ENCODE measurements at places on chromosomes 5 and 9.

DNA sequence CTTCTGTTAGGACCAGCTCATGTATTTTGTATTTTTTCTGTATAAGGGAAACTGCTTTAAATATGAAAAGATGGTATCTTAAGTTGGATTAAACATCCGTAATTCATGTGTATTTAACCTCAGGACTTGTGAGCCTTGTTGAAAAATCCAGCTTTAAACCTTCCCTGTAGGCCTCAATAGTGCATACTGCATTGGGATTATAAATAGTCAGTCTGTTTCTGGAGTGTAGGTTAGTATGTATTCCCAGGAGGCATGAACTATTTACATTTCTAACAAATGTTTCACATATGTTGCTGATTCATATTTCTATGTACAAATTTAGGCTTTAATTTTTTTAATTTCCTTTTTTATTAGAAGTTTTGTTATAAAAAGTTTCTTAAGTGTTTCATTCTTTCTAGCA lies 137.9 kb upstream of the GRHPR start:
- DNase-seq = no peak

DNA sequence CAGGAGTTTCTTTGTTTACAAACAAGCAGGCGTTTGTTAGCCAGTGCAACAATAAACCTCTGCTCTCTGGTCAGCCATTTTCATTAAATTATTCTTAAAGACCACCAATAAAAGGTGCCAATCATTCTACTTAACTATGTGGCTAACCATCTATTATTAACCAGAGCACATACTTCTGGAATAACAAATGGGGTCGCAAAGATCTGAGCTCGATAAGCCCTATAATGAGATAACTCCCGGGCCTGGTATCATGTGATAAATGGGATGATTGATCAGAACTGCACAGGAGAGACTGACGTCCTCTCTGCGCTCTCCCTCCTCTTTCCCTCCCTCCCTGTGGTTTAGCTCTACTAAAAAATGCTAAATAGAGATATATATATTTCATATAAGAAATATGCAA lies 488.2 kb downstream of the NTRK2 start:
- no peak for DNase-seq

- DNase-seq = no peak
These were observed 245.4 kb upstream of the FBXL7 start for GRCh38 chr5:15254607-15255006.

- DNase-seq = no peak
These were observed 8.3 kb downstream of the GPX3 start for GRCh38 chr5:151028717-151029116.

DNA sequence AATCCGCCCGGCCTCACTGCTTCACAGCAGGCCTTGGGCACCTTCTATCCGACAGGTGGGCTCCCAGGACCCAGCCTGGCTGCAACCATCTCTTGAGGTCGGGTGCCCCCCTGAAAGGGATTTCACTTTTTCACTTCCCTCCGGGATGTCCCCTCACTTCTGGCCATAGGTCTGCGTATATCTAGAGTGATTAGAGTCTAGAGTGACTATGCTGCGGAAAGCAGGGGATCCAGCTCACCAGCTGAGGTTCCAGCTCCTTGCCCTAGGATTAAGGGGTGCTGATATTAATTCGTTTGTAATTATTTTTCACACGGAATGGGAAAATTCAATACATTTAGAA lies 3.1 kb downstream of the DMRT2 start:
- no peak for DNase-seq

GRCh38 chr5:54180630-54181031 lies 129.7 kb downstream of the ARL15 start:
- no peak for DNase-seq

DNA sequence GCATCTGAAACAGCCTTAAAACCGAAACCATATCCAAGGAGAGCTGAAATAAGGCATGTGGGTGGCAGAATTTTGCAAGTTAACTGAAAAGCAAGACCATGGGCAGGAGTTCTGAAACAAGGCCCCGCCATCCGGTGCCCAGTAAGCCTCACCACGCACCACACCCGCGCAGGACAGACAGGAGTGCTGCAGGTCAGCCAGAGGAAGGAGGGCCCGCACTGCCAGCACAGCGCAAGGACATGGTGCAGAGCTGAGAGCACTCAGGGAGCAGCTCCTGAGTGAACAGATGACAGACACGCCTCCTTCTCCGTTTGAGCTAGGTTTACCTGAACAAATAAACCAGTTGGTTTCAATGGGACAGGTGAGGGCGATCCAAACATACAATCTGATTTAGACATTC lies 16.5 kb upstream of the ISCA1 start:
- no peak for DNase-seq

DNA sequence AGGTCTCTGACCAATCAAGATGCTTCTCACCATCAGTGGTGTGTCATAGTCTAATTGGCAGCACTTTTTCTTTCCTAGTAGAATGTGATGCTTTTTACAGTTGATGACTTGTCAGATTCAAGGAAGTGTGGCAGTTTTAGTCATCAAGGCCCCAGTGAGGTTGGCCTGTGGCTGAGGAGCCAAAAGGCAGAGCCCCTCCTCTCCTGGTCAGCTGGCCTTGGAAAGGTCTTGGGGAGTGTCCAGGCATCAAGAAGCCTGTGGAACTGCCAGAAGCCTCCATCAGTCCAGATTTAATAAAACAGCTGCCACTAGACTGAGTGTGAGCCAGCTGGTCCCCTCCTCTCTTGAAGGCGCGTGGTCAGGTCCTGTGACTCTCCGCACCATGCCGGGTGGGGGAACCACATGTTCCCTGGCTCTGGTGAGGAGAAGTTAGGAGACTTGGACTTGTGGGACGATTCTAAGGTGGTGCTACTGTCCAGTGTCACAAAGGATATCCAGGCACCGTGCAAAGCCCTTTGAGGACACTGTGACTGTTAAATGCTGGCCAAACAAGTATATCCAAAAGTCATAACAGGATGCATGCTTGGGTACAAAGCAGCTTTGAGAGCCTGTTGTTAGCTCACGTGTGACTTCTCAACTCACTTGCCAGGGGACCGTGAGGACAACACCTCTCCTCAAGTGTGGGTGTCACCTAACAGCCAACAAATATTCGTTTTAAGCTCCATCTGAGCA lies 6.1 kb upstream of the ANGPTL2 start:
- DNase-seq = no peak
